Renal pelvis (tissue), 12 donors: ENCODE measurements at places on chromosomes 13 and 19.
A peak's percentile ranks its signal among the peaks of the same experiment; 100 is the strongest.

- DNase-seq, result no peak
These were observed 58.4 kb downstream of the ZIC5 start for GRCh38 chr13:99913167-99913566.

DNA sequence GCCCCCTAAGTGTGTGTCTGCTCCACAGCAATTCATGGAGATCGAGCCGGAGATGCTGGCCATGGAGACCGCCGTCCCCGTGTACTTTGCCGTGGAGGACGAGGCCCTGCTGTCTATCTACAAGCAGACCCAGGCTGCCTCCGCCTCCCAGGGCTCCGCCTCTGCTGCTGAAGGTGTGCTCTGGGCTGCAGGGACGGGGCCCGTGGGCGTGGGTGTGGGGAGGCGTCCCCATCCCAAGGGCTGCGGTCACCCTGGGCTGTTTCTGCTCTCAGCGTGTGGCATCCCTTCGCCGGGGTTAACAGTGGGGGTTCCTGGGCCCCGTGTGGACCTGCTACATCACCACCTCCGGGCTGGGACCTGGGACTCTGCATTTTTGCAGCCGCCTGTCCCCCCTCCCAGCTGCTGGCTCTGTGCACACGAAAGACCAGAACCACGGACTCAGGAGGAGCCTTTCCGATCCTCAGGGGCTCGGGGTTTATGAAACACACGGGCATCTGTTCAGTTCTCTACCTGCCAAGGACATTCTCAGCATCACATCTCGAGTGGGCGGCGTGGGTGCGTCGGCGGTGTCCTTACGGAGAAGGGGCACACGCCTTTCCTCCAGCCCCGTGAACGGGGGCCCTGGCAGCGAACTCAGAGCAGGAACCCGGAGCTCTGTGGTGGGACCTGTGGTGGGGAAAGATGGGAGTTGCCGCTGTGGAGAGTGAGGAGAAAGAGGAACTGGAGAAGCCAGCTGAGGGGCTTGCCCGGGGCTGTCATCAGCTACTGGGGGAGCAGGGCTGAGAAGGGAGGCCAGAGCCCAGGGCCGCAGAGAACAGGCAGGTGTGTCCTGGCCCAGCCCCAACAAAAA is 7.8 kb downstream of the NCLN start:
- DNase-seq, result no peak

DNA sequence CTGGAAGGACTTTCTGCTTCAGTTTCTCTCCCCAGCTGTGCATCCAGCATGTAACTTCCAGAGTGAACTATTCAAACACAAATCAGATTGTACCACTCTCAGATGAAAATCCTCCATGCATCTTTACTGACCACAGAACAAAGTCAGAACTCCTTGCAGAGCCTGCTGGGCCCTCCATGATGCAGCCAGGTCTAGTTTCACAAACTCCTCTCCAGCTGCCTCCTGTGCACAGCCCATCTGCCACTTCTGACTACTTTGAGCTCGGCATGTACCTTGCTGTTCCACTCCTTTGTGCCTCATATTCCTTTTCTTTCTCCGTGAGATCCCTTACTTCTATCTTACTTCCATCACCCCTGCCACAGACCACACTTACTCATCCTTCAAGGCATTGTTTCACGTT is 31.4 kb downstream of the NALCN start:
- DNase-seq, result no peak

GRCh38 chr19:13044231-13044836 is 49.1 kb downstream of the NFIX start:
- DNase-seq, result no peak

- DNase-seq, result no peak
These were observed 54.0 kb downstream of the KCNRG start for GRCh38 chr13:50069261-50069660.

DNA sequence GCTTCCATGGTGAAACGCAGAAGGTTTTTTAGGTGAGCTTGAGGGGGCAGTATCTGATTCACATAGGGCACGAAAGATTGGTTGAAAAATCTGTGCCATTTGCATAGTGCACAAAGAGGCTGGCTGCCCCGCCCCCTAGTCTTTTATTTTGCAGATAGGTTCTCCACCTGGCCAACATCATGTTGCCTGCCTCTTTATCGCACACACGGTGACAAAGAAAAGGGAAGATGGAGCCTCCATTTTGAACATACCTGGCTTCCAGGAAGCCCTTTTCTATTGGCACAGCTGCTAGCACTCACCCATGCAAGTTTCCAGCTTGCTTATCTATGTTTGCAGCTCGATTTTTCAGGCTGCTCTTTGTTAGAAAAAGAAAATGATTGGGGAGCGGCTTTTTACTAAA is 316.2 kb upstream of the KLHL1 start:
- no peak for DNase-seq

DNA sequence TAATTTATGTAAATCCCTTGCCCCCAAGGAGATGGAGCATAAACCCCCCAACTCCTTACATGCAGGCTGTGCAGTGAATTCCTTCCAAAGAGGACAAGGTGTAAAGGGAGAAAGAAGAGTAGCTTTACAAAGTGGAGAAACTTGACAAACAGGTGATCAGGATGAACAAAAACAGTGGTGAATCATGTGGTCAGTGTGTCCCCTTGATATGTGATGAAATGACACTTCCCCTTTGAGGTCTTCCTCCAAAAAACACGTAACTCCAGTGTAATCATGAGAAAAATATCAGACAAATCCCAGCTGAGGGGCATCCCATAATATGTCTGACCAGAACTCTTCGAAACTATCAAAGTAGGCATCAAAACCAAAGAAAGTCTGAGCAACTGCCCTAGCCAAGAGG is 29.5 kb upstream of the AKT2 start:
- no peak for DNase-seq

GRCh38 chr13:107545946-107546502 is 669.3 kb downstream of the LIG4 start:
- no peak for DNase-seq

DNA sequence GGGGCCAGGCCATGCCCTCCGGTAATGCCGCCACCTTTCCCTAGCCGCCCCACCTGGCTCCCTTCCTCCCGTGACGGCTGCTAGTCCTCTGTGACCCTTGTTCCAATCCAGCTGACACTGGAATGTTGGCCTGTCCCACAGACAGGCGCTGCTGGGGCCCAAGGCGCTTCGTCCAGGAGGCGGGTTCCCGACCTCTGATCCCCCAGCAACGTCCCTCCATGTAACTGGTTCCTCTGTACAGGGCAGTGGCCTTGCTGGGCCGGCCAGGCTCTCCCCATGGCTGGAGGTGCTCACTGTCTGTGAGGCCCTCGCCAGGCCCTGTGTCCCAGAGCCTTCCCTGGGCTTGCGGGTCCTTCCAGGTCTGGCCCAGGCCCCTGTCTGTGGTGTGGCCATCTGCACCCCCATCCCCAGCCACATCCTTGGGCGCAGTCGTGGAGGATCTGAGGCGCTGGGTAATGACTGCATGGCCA is 6.8 kb upstream of the GRIN3B start:
- no peak for DNase-seq

GRCh38 chr19:7975037-7975436 is 30.4 kb downstream of the ELAVL1 start:
- no peak for DNase-seq

DNA sequence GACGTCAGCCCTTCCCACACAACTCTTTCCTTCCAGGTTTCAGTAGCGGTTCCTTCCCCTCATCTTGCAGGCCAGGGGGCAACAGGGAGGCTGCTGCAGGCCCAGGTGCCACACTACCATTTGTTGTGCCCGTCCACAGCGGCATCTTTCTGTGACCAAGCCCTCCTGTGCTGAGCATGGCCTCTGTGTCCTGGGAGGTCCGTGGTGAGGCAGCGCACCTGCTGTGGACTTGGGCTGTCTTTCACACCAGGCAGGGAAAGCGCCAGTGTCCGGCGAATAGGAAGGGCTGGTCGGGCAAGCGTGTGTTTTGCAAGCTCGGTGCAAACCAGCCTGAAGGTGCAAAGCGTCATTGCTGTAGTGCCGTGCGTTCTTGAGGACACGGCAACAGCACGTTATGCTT is 21.4 kb downstream of the SLC15A1 start:
- DNase-seq, result no peak

DNA sequence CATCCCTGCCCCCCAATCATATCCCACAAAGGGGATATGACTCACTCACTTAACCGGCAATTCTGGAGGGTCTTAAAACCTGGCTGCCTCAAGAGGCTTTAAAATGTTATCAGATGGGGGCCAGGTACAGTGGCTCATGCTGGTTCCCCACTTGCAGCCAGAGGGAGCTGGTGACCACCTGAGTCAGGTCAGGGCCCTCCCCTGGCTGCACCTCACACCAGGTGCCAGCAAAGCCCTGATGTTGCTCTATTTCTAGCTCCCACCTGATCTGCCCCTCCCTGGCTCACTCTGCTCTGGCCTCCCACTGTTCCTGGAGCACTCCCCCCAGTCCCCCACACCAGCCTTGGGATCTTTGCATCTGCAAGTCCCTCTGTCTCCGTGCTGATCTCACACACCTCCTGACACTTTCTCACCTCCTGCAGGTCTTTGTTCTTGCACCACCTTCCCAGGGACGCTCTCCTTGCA is 14.2 kb downstream of the HPN start:
- DNase-seq, result no peak

GRCh38 chr19:51479531-51480331 is 1.4 kb downstream of the CEACAM18 start:
- no peak for DNase-seq

DNA sequence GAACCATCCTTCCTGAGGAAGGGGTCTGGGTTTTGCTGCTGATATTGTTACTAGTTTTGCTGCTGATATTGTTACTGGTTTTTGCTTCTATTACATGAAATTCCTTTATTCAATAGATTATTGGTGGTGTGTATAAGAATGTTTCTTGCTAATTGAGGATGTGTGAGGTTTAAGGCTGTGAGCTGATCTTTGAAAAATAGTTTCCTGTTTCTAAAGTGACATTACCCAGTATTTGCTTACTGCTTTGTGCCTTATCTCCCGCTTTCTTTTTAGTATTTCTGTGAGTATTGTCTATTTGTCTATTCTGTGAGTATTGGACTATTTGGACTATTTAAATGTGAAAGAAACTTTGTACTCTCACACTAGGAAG is 38.2 kb upstream of the C1QTNF9 start:
- DNase-seq, result no peak

GRCh38 chr13:91346850-91347201 is 661 bp upstream of the MIR17HG start:
- DNase-seq, result peak; percentile 50

DNA sequence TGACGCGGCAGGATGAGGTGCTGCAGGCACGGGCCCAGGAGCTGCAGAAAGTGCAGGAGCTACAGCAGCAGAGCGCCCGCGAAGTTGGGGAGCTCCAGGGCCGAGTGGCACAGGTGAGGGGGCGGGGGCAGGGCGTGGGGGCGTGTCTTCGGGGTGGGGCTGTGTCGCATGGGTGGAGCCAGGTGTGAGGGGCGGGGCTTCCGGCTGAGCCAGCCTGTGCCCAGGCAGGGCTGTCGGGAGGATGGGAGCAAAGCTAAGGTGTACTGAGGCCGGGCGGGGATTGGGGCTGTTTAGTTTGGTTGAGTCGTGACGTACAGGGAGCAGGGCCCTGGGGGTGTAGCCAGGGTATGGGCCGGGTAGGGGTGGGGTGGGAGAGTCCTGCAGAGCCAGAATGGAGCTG is 62.3 kb downstream of the KCNC3 start:
- DNase-seq, result no peak

GRCh38 chr19:39144290-39145071 is 18.9 kb downstream of the PAK4 start:
- no peak for DNase-seq

DNA sequence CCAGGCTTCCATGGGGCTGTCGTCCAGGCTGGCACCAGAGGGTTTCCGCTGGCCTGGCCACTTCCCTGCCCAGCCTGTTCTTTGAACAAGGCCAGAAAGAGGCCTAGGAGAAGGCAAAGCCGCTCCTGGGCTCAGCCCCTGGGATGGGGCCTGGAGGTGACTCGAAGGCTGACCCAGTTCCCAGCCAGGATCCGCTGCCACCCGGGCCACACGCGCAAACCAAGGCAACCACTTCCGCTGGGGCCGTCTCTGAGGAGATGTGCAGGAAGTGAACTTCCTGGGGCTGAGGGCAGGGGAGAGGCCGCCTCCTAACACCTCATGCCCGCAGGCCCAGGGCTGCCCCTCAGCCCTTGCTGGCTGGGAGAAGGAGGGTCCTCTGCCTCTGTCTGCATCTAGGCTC is 15.2 kb downstream of the PLEKHF1 start:
- DNase-seq, result no peak

GRCh38 chr13:98796191-98796590 is 43.7 kb upstream of the SLC15A1 start:
- DNase-seq, result no peak

GRCh38 chr19:58558623-58559274 is 338 bp upstream of the UBE2M start:
- DNase-seq, result peak; percentile 99

DNA sequence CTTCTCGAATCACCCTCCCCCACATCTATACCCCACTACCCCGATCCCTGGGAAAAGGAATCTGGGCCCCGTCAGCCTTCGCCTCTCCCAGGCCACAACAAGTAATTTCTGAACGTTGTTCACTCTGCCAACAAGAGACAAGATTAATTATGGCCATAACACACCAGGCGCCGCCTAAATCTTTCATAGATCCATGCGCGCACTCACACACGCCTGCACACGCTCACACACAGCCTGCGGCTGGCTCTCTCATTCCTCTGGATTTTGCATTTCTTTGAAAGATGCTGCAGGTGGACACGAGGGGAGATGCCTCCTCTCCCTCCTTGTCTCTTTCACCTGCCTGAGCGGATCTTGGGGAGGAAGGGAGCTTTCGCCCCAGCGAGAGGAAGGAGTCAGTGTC is 17.1 kb downstream of the ZNRF4 start:
- no peak for DNase-seq
